Ovary (tissue), 10 donors: ENCODE measurements at places on chromosomes 3 and 15.

DNA sequence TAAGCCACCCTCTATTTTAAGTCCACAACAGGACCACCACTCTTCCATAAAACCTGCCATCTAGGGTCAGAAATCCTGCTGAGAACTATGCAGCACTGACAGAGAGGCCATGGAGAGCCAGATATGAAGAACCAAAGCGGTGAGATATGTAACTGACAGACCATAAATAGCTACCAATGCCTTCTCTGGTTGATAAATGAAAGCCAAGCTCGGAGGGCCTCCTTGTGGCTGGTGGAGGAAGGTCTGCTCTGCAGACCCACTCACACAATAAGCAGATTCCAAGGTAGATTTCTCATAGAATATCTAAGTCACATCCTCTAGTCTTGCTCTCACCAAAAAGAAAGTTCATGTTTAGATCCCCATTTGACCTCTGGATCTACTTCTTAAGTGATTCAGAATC is 38.9 kb downstream of the RYK start:
- DNase-seq: no peak

- no peak for DNase-seq
Measured at GRCh38 chr3:18354701-18355100, 70.4 kb downstream of the SATB1 start.

DNA sequence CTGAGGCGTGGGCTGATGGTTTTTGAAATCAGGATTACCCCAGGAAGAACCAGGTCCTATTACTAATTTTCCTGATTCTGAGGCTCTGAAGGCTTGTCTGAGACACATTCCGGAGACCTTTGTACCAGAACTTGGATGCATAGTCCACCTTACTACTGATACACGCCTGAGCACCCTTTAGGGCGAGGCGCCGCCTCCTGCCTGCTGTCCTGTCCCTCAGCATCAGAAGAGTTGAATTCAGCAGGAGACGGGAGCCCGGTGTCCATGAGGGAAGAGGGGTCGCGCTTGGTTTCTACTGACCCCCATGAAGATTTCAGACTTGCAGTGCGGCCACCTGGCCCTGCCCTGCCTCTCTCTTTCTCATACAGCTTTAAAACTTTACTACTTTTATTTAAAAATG is 49.9 kb downstream of the KLF13 start:
- no peak for DNase-seq

GRCh38 chr3:81549388-81549787 is 212.1 kb downstream of the GBE1 start:
- DNase-seq: no peak

- no peak for DNase-seq
Measured at GRCh38 chr3:12120374-12121140, 38.2 kb downstream of the TIMP4 start.

- DNase-seq: no peak
Measured at GRCh38 chr3:126445506-126445905, 30.2 kb downstream of the ZXDC start.

DNA sequence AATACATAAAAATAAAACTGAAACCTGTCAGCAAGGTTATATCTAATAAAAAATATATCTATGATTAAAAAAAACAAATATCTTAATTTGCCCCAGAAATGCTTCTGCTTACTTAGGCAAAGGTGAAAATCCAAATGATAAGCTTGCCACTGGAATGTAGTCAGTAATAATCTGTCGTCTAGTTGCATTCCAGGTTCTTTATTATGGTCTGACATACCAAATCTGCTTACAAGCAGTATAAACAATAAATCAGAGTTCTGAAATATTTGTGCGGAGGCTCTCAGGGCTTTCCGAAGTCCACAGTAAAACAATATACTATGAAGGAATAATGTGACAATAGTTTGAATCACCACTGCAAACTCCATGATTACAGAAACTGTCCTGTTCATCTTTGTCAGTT is 1133.5 kb downstream of the ROBO1 start:
- DNase-seq: no peak

- no peak for DNase-seq
Measured at GRCh38 chr3:151558661-151559060, 97.8 kb upstream of the IGSF10 start.

DNA sequence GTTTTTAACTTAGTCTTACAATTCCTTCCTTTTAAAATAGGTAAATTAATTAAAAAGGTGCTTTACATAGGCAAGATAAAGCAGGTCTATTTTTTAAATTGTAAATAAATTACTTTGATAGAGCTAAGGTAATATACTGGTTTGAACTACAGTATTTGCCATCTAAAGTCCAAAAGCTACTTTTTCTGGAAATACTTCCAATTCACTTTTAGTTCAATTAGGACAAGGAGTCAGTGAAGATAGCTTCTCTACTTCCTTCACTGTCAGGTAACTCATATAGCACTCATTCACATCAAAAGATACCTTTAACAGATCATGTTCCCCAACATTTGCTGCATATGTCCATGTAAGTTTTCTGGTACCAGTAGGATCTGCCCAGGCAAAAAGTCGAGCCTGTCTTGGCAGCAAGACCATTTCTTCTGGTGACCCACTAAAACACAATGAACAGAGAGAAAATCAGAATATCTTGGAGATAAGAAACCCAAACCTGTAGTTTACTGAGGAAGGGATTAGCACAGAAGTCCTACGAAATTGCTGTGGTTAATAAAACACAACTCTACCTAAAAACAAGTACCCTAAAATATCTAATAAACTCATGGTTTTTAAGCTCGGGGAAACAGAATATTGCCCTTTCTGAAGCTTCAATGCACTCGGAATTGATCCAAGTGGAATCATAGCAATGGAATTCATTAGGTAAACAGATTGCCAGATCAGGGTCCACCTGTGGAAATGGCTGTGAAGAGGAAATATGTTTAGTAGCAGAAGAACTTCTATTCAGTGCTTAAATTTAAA is 153.1 kb downstream of the VPS13C start:
- no peak for DNase-seq

GRCh38 chr15:71199384-71200351 is 84.4 kb downstream of the THSD4 start:
- no peak for DNase-seq
